GM23338 (cell line): ENCODE measurements at places on chromosomes 2 and 18.

DNA sequence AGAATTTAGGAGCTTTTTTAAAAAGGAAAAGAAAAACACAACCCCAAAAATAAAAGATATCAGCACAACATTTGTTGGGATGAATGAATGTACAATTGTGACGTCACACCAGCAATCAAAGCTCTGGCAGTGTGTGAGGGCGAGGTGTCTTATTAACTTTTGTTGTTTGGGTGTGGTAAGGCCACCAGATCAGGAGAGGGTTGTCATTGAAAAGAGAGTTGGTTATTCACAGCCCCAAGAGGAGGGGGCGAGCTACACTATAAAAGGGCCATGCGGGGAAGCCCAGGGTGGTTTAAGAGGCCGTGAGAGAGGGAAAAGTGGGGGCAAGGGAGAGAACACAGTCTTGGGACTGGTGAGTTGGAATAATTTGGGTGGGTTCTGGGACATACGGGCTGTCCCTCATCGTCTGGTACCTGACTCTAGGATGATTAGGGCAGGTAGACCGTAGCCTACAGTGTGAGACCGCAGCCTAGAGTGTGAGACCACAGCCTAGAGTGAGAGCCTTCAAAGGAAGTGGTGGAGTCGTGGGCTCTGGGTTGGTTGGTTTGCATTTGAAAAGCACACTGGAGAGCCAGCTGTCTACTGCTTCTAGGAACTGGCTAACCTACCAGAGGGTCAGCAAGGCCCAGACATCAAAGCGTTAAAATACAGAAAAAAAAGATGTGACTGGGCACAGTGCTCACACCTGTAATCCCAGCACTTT, 128.4 kb downstream of the INO80D start:
- peak; percentile 59 for DNase-seq

DNA sequence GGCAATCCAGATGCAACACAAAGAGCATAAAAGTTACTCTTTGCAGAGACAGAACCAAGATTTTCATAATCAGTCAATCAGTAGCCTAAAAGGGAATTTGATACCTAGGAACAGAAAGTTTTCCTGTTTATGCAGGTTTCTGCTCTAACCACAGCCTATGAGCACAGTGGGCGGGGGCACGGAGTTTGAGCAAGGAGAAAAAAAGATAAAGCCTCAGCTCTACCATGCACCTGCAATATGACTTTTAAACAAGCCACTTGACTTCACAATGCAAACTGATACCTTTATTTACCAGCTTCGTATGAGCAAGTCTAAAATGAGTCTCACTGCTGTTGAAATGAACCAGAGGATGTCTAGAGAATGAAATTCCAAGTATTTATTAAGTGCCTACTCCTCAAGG, 5.6 kb upstream of the LRATD1 start:
- no peak for DNase-seq

GRCh38 chr2:96107708-96108065, 8.7 kb downstream of the ADRA2B start:
- no peak for DNase-seq

GRCh38 chr2:239201531-239201876, 199.3 kb downstream of the HDAC4 start:
- no peak for DNase-seq

DNA sequence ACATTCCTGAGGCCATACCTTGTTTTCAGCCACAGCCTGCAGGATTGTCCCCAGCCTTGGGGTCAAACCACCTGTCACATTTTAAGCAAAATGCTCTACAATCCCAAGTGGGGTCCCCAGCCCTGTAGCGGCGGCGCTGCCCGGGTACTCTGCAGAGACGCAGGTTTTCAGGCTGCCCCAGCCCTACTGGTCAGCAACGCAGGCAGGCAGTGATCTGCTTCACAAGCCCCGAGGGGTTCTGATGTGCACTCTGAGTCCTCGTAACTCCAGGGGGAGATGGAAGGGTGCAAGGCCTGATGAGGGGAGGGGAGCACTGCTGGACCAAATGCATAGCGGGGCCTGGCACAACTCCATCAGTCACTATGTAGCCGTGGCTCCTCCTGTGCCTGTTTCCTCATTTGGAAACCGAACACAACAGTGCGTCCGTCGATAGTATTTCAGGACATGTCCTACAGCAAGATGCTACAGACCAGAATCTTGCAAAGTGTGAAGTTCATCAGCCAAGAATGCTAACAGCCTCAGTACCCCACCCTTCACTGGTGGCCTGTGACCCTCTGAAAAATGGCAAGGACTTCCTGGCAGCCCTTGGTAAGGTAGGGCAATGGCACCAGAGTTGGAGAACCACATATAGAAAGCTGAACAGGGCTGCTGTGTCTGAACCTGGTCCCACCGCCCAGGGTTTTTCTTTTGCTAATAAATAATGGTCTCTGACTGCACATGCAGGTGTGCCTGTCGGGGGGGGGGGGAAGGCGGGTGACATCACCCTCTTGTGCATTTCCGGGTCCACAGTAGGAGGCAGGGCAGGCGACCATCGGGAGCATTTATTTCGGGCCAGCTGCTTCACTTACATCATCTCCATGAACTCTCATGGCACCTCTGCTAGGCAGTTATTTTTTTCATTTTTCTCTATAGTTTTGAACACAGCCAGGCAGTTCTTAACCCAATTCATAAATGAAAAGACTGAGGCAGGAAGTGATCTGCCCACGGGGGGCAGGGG, 50.6 kb upstream of the TFCP2L1 start:
- DNase-seq, result no peak

GRCh38 chr2:108184419-108184818, 55.3 kb upstream of the SULT1C3 start:
- DNase-seq, result peak; percentile 56

DNA sequence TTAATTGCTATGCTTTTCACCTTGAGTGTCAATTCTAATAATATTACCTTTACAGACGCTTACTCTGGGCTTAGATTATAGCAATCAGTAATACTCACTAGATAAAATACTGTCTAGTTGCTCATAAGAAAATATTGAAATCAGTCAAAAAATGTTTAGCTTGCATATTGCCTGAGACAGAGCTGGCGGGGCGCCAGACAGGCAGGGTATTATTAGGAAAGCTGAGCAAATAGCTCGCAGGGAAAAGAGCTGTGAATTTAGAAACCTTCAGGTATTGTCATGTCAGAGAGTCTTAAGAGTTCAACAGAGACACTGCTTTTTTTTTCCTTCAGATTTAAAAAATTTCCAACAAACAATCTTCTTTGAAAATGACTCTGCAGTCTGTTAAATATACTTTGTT, 118.4 kb downstream of the MEIS1 start:
- DNase-seq, result no peak

DNA sequence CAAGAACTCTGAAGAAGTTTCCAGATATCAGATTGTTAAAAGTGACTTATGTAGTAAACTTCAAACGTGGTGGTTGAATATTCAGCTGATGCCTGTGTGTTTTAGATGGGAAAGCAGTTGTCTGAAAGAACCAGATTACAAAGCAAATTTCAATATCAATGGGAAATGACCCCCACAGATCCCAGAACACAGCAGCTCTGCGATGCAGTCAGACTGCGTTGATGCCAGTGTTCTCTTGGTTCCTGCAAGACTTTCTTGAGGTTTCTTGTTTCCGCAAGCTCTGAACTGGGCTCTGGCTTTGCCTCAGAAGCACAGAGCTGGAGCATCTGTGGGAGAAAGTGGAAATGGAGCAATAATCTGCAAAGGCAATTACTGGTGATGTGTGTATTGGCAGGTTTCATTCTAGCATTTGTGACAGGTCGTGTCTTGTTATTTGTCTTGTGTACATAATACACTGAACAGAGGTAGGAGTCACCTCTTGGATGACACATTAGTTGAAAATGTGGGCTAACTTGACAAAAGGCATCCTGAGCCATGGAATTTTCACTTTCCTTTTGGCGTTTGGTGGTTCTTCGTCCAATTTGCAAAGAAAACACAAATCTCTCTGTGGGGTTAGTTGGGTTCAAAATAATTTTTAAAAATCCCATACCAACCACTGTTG, 10.8 kb upstream of the LYPD6B start:
- DNase-seq, result peak; percentile 55
